ENCODE measurements at places on chromosomes 2 and 18.

DNA sequence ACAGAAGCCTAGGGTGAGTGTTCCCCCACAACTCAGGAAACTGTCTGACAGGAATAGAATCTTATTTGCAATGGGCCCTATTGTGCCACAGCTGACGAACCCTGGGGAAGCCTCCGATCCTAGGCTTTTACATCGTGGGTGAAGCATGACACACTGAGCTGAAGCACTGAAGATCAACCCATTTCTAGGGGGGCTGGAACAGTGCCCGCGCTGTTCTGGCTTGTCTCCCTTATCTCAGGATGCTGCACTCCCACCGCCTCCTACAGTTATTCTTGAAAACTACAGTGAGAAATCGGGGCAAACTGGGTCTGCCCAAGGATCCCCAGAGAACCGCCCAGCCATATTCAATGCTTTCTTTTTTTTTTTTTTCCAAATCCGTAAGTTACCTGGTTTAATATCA, 41.1 kb downstream of the NETO1 start:
- no peak for DNase-seq

DNA sequence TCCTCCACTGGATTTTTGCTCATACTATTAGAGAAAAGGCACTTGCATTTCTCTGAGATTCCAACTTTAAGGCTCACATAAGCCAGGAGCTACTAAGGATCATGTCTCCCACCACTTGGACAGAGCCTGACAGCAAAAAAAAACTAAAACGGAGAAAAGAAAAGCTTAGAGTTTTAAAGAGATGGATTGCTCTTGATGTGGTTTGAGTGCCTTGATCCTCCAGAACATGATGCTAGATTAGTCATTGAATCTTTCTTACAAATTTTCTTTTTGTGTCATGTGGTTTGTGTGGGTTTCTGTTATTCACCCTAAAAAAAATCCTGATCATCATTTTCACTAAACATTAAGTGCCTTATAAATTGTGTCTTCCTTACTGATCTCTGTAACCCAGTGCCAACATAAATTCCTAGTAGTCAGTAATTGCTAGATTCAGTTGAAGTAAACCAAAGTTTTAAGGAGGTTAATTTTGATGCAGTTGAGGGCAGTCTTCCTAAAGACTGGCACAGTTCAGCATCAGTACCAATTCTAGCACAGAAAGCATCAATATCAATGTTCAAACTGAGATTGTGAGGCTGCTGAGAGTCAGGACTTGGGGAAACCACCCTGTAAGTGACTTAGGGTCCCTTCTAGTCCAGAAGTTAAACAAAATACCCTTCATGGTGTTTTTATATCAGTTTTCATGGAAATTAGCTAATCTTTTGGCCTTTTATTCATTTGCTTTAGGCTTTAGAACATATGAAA, 206.3 kb downstream of the RAD51AP2 start:
- DNase-seq = no peak

DNA sequence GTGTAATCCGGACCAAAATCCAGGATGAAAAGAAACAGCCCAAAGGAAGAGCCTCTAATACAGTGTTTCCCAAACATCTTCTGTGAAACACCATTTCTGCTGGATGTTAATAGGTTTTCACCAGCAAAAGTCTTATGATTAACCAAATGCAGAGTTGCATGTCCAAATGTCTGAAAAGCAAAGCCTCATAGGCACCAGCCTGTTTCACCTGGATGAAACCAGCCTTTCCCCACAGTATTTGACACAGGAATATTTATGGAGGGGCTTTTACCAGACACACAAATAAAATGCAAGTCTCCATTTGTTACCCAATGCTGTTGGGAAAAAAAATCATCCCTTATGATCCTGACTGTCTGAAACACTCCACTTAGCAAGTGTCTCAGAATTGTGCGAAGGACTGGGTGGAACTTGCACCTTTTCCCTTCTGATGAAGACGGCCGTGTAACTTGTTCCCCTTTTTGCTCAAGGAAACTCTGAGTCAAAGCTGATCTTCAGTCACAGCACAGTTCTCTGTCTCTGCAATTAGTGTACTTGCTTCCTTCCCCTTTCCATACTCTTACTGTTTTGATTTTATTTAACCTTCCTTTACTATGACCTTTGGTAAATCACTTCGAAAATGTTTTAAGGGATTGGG, 70.3 kb upstream of the IL1R2 start:
- no peak for DNase-seq

DNA sequence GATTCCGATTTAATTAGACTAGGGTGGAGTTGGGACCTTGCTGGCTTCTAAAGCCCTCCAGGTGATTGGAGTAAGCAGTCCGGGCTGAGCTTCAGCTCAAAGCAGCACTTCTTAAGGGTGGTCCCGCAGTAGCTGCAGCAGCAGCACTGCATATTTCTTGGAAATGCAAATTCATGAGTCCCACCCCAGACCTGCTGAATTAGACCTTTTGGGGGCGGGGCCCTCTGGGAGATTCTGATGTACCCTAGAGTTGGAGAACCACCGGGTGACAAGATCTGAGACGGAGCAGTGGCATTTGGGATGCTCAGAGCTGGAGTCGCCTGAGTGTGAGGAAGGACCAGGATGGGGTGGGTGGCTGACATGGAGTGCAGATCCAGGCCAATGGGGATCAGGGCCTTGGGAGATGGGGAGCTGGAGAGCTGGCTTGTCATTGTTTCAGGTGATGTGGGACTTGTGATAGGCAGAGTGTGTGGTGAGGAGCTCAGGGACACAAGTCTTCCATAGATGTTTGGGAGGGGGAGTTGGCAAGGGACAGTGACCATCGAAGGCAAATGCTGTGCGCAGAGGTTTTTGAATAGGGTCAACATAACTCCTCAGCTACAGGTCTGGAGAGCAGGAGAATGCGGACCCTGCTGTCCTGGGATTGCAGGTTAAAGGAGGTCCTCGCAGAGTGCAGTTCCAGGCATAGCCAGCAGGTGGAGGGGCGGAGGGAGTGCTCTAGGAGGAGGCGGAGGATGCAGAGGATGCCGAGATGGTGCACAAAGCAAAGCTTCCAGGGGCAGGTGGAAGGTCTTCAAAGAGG, 130.9 kb upstream of the RAB12 start:
- peak; percentile 3 for DNase-seq

DNA sequence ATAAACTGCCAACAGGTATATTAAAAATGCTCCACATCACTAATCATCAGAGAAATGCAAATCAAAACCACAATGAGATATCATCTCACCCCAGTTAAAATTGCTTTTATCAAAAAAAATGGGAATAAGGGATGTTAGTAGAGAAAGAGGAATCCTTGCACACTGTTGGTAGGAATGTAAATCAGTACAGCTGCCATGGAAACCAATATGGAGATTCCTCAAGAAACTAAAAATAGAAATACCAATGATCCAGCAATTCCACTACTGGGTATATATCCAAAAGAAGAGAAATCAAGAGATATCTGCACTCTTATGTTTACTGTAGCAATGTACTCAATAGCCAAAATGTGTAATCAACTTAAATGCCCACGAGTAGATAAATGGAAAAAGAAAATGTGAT, 40.6 kb downstream of the ZRANB3 start:
- no peak for DNase-seq

DNA sequence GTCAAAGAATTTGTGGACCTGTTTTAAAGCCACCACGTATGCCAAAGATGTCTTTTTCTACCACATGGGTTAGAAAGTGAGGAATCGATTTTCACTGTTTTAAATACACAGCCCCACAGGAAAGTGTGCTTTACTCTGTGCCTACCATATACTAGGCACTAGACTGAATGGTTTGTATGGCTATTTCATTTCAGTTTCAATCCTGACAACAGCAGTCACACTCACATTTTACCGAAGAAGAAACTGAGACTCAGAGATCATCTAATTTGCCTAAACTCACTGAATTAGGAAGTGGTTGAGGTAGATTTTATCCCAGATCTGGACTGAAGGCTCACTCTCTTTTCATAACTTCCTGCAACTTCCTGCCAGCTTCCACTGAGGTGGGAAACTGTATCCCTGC, 176.4 kb downstream of the ALK start:
- no peak for DNase-seq

DNA sequence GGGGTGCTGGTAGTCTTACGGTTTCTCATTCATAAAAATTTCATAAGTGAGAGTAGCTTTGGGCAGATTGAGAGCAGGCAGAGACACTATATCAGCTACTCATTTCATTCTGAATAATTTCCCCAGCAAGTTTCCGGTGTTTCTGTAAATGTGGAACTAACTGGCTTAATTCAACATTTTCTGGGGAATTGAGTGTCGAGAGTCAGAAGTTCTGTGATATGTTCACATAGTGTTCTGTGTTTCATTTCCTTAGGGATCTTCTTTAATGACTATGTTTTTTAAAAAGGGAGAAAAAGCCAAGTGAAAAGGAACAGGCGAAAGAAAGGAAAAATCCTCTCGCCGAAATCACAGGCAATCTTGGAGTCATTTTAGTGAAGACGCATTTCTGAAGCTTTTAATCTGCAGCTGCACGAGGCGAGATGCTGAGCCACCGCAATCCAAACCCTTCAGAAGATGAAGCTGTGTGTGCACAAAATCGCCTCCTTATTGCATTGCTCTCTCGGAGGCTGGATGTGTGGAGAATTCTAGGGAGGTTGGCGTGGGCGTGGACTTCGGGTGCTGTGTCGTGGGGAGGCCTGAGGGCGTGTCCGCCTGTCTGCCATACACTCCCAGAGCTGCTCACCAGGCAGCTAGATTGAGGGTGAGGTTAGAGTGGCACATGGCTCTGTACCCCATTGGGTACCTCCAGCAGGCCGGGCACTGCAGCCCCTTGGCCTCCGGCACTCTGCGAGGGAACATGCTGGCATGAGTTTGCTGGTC, 38.4 kb upstream of the HDAC4 start:
- no peak for DNase-seq

GRCh38 chr2:14125624-14126293, 506.8 kb upstream of the LRATD1 start:
- DNase-seq = no peak

DNA sequence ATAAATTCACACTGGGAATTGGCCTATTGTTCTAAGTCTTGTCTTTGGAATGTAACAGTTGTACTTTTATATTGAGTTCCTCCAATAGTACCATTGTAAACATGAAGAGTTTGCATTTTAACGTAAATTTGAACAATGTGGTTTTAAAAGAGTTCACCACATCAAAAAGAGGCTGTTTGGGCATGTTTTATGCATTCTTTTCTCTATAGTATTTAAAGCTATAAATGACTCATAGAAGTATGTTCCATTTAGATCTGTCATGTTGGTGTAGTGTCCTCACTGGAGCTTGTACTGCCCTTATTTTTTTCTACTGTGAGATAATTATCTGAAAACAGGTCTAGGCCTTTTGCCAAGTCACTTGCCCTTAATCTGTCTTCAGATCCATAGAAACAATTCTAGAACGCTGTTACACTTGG, 141.9 kb downstream of the RHBDD1 start:
- no peak for DNase-seq

Measured in stimulated activated CD8-positive, alpha-beta memory T cell treated with anti-CD3 and anti-CD28 coated beads, Interleukin-4, amount 100 ng/mL, for 1 hour (primary cell).